ENCODE measurements at places on chromosomes 4 and X.
A peak's percentile ranks its signal among the peaks of the same experiment; 100 is the strongest.

DNA sequence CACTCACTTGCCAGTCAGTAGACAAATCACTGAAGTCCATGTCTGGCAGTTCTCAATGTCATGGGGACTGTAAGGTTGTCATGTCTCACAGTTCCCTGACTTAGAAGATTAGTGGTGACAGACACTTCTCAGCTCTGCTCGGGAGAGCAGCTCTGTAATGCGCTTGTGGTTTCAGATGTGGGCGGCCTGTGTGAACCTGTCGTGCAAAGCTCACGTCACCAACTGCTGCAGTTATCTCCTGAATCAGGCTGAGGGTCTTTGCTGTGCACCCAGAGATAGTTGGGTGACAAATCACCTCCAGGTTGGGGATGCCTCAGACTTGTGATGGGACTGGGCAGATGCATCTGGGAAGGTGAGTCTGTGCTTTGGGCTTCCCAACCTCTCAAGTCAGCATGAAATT, at the start of gene IL9R:
Gene IL9R, plus strand, starts transcription at position 261 of the 400 bp plus-strand sequence. Its CDS starts 64 bp downstream, at position 325.
- no peak for DNase-seq

DNA sequence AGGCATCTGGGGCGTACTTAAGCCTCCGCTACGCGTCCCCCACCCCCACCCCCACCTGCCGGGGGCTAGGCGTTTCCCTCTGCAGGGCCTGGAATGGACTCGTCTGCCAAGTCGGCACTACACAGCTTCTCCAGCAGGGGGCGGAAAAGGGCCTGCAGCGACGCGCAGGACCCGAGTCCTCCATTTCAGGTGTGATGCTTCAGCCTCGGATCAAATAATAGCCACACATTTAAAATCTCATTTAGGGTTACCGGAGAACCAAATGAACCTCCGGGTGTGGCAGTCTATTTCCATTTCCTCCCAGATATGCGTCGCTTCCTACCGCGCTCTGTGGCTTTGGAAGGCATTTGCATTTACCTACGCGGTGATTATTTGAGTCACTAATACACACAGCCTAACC, 2.9 kb downstream of the PAK3 start:
- peak; percentile 40 for DNase-seq

- DNase-seq = no peak
Measured at GRCh38 chrX:31236231-31236630, 164.4 kb upstream of the FTHL17 start.

GRCh38 chr4:6114601-6115000, 85.7 kb downstream of the JAKMIP1 start:
- DNase-seq = no peak

- no peak for DNase-seq
Measured at GRCh38 chr4:125125276-125125675, 189.5 kb upstream of the FAT4 start.

DNA sequence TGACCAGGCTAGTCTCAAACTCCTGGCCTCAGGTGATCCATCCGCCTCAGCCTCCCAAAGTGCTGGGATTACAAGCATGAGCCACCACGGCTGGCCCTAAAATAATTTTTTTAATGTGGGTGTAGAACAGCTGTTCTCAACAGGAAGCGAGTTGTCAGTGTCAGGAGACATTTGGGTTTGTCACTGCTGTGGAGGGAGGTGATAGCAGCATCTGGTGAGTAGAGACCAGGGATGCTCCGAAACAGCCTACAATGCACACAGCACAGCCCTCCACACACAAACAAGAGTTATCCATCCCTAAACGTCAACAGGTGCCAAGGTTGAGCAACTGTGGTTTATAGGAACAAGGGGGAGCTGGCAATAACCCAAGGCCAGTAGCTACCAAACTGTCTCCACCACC, 243.4 kb upstream of the STS start:
- no peak for DNase-seq

GRCh38 chr4:145709843-145710242, 29.9 kb downstream of the C4orf51 start:
- no peak for DNase-seq

DNA sequence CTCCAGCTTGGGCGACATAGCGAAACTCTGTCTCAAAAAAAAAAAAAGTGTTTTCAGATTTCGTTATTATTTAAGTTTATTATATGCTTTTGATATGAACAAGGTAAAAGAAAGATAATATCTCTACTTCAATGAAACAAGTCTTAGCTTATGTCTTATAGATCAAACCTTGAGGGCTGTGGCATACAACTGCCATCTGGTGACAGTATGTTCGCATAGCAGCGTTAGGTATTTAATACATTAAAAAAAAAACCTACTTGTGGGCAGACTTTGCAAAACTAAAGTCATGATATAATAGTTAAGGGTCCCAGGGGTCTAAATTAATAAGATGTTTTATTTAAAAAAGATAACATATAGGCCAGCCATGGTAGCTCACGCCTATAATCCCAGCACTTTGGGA, 161.2 kb upstream of the AMOT start:
- no peak for DNase-seq

DNA sequence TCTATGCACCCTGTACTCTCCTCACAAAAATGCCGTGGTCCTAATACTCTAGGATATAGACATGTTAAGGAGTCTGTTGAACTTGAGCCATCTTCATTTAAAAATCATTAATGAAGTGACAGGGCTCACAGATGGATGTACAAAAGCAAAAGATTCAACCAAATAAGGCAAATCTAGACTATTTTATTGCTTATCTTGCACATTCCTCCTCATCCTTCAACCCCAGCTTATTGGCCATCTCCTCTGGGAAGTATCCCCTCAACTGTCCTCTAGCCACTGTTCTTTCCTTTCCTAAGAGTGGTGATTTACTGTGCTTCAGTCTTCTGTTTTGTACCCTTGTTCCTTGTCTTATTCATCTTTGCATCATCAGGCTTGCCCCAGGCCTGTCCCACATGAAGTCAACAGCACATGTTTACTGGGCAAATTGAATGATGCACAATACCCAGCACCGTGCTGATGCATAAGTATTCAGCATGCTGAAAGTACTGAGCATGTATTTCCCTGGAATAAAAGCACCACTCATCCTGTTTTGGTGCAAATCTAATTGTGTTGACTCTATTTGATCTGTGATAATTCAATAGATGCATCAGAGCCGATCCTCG, 287.3 kb upstream of the CLNK start:
- no peak for DNase-seq

DNA sequence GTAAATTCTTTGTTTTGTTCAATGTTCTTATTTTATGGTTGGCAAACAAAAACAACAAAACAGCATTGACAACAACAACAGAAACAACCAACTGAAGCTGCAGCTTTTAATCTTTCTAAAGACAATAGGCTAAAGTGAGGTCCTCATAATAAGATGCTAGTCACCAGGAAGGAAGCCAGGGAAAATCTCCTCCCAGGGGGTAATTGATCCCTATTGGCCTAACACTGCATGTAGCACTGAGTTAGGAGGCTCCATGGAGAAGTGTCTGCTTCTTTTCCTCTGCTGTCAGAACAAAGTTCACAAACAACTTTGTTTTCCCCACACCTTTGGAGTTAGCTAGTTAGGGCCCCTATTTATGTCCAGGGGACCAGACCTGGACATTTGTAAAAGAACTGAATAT, 4.7 kb upstream of the LRAT start:
- no peak for DNase-seq

GRCh38 chrX:149286940-149287349, 218.2 kb downstream of the IDS start:
- no peak for DNase-seq

DNA sequence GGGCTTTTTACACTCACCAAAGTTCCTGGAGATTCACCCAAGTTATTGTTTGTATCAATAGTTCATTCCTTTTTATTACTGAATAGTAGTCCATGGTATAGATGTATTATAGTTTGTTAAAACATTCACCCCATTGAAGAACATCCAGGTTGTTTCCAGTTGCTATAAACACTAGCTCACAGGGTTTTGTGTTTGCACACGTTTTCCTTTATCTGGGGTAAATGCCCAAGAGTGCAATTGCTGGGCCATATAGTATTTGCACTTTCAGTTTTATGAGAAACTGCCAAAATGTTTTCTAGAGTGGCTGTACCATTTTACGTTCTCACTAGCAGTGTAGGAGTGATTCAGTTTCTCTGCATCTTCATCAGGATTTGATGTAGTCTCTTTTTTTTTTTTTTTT, 57.1 kb downstream of the CBLL2 start:
- DNase-seq = no peak

DNA sequence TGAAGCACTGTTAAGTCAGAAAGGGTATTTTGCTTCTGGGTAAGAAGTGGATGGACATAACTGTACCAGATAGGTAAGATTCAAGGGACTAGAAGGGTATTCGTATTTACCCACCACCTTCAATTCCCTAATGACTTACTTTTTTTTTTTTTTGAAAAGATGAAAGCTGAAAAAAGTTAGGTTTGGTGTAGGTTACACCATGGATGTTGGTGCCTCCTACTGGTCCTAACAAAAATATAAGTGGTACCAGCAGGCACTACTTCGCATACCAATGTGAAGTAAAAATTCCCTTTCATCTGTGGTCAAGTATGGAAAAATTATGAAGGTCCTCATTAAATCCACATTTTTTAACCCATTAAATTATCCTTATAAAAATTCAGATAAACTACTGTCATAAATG, 7.2 kb downstream of the ANKRD17 start:
- DNase-seq = no peak

DNA sequence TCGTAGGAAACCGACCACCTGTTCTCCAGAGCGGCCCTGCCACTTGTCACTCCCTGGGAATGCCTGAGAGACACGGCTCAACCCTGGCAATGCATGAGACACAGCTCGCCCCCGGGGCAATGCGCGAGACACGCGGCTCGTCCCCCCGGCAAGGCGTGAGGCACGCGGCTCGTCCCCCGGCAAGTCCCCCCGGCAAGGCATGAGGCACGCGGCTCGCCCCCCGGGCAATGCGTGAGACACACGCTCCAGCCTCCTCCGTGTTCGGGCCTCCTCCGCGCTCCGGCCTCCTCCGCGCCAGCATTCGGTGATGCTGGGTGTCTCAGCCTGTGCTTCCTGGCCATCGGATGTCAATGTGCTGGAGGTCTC, 27.5 kb upstream of the CPLX1 start:
- DNase-seq = no peak

GRCh38 chr4:165009493-165010227, 22.1 kb upstream of the TRIM60 start:
- no peak for DNase-seq

DNA sequence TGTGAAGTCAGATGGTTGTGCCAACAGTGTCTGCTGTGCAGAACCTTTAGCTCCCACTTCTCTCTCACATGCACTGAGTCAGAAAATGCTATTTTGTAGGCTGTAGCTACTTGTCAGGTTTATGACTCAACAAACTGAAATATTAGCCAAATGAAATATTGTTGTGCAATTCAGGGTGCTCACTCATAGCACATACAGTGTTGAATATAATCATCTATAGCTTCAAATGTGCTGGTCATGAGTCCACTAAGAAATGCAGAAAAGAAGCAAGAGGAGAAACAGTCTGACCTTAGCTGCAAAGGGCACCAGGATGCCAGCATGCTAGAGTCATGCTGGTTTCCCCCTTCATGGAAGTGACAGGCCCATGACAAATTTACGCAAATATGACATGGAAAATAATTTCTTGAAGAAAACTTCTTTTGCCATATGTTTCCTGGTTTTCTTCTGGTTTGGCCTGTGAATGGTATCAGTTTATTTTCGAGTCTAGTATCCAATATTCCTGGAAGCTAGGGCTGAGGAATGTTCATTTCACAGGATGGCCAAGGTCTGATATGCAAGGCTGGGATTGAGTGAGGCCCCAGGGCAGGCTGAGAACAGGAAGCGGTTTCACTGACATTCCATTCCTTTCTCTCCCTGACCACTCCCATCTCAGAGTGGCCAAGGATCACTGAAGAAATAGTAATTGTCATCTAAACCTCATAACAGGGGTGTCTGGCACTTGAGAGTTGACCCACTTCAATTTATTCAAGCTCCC, 10.3 kb upstream of the CXCL2 start:
- no peak for DNase-seq

DNA sequence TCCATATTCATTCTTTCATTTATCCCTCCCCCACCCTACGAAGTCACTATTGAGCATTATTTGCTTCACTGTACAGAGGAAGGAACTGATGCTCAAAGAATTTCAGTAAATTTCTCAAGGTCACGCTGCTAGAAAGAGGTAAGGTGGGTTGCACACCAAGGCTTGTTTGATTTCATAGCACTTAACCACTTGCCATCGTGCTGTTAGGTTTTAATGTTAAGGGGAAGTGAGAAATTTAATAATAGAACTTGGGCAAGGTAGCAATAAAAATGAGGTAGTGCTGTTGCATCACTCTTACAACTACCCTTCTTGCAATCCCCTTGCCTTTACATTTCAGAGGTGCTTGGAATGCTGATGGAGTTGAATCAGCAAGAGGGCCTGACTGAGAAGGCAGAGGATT, 343.1 kb downstream of the MID1IP1 start:
- no peak for DNase-seq

DNA sequence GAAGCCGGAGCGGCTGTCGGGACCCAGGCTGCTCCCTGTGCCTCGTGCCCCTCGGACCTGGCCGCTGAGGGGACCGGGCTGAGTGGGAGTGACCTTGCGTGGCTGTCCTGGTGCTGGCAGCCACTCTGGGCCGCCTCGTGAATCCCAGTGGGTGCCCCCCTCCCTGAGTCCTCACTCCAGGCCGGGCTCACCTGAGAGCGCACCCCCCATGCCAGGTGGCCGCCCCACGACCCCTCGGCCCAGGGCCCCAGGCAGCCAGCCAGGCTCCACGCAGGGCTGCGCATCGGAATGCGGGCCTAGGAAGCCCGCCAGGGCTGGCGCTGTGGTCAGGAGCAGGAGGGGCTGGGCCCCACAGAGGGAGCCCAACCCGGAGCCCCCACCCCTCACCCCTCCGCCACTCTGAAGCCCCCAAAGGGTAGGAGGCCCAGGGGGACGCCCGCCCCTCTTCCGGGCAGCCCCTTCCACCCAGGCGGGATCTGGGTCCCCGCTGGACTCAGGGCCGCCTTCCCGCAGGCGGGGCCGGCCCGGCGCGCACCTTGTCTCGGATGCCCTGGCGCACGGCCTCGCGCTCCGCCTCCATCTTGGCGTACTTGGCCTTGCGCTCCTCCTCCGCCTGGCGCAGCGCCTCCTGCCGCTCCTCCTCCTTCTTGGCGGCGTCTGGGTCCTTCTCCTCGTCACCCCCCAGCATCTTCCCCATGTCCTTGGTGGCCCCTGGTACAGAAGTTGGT, 33.9 kb downstream of the CPLX1 start:
- no peak for DNase-seq

GRCh38 chr4:14335872-14336271, 666.4 kb upstream of the CPEB2 start:
- no peak for DNase-seq
